Diencephalon (tissue), 1 donor: ENCODE measurements at places on chromosomes 16 and 17. TPM values are rescaled to one million over a fixed set of nuclear protein-coding genes. Genes with fewer than 3 reads are reported as not detected.

Gene REXO5
- 12.0 TPM for total RNA-seq

Gene KRT9
- not detected for total RNA-seq

Gene ARHGAP44
- total RNA-seq = 19.1 TPM

Gene SERPINF2
- total RNA-seq = not detected

Gene CTRB1
- total RNA-seq = not detected

Gene ZNF423
- total RNA-seq = 30.9 TPM
